ENCODE measurements at places on chromosomes 7 and 10.
A peak's percentile ranks its signal among the peaks of the same experiment; 100 is the strongest.

DNA sequence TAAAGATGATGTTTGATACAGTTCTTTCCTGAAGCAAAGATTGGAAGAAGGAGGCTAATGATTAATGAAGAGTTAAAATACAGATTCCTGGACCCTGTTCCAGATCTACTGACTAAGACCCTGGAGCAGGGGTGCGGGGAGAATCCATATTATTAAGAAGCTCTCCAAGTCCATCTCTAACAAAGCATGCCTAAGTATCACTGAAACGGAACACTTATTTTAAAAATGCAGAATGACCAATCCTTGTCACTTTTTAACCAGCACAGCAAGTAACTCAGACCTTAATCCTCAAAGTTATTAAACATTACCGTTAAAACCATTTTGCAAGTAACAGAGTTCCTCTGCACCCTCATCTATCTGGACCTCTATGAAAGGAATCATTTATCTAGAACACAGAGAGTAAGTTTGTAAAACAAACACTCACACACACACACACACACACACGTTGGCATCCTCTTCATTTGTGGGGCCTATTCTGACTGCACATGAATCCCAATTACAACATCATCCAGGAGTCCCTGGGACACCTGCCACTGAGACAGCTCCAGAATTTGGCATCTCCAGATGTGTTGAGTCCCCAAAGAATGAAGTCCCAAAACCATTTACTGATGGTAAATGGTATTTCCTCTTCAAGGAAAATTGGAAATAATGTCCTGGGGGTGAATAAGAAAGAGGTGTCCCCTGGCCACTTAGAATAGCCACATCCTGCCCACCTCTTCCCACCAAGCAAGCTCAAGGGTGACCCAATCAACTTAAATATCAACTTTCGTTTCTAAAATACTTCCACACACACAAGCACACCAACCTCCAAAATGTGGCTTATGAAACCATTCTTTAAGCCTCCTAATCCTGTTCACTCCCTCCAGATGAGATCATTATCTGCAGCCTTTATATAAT is 117.5 kb downstream of the PARD3 start:
- no peak for DNase-seq

GRCh38 chr10:46239247-46239646 is 47.5 kb upstream of the ANTXRL start:
- no peak for DNase-seq

DNA sequence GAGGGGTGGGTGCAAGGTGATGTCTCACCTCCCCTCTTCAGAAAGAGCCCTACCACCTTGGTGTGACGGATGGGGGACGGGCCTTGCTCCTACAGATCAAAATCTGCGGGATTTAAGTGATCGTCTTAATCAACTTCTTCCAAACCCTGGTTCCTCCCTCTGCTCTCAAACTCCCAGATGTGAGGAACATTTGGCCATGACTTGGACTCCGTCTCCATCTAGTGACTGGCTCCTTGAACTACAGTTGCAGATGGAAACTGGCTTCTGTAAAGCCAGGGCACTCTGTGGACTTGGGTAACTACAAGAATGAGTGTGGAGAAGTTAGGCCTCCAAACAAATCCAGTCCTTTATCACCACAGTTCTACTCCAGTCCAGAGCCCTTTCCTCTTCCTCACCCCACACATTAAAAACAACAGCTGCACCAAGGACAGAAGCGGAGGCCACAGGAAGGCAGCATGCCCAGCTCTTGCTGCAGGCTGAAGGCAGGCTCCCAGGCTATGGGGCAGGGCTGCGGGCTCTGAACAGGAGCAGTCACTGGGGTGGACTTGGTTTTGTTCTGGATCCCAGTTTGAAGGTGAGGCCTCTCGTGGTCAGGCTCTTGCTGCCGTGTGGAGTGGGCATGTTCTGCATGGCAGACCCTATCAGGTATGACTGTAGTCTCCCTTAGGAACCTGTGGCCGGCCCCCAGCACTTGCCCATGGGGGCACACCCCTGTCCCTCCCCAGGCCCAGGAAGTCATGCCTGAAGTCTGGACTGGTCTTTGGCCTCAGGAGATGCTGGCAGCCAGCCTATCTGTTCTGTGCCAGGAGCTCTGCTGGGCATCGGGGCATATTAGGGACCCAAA is 79.4 kb downstream of the VWC2 start:
- peak; percentile 76 for DNase-seq

DNA sequence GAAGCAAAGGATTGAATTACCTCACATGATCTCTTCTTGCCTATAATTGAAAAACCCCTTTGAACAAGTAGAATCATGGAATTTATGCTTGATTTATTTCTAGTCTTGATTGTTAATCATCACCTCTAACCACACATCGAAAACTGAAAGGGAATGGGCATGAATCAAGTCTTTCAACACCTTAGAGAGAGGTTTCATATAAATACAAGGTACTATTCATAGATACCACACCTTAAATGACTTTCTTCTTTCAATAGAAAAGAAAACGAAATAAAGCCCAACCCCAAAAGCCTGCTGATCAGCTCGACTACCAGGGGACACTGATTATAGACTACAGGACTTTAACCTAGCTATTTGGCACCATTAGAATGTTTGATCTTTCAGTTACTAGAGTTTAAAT is 128.6 kb upstream of the PTPRZ1 start:
- DNase-seq: no peak

- DNase-seq: peak; percentile 91
These were observed 1090.1 kb downstream of the KCNMA1 start for GRCh38 chr10:76547352-76547972.

- no peak for DNase-seq
These were observed 67.0 kb upstream of the ZMIZ2 start for GRCh38 chr7:44681645-44682044.

GRCh38 chr10:16699435-16700057 is 117.7 kb downstream of the RSU1 start:
- DNase-seq: no peak

DNA sequence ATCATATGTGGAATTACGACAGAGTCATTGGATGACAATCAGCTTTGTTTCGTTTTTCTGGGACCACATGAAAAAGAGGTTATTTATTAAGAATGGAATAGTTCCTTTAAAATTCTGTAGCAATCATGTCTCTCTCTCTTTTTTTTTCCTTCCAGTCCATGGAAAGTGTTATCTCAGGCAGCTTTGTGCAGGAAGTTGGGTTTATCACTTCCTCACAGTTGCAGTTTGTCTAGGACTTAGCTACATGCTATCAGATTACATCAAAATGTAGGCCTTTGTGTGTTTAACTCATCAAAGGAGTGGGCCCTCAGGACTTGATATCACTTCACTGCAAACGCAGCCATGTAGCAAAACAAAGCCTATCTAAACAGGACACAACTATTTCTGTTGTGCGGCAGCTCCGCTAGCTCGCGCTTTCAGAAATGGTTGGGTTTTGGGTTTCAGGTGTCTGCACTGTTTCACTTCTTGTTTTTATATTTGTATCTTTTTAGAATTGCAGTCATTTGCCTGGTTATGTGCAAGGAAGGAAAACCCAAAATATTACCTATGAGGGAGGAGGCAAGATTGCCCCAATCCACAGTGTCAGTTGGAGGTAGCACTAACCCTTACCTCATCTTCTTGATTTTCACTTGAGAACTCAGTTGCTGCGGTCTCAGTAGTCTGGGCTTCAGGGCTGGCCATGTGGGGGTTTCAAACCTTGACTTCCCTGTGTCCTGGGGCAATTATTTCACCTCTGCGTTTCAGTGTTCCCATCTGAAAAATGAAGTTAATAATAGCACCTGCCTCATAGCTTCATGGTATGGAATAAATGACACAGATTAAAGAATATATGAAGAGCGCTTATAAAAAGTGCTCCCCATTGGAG is 66.7 kb downstream of the HHEX start:
- peak; percentile 97 for DNase-seq

DNA sequence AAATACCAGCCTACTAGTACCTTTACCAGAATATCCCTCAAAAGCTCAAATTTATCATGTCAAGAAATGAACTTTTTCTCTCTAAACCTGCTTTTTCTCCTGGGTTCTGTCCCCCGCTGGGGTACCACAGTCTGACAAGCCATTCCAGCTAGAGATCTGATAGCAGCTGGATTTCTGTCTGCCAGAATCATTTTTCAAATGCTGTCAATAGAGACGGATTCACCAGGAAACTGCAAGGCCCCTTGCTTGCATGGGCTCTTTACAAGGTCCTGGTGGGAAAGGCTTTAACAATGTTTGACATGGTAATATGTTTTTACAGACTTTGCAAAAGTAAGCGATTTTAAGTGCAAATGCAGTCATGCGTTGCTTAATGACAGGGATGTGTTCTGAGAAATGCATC is 4.9 kb upstream of the ANXA11 start:
- DNase-seq: no peak

GRCh38 chr7:33559324-33559710 is 346.0 kb upstream of the BMPER start:
- no peak for DNase-seq

DNA sequence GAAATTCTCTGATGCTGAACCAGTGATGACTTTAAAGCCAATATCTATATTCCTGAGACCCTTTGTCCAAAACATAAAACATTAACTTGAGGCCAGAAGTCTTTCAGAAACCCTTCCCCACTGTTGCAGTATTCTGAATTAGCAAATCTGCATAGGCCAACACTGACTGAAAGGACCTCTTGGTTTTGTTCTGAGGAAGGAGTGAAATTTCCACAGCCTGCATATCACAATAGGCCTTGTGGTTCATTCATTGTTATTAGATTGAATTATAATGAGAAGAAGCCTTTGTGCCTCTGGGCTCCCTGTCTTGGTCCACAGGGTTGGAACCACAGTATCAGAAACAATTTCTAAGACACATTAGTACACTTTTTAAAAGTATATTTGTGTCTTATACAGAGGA is 90.3 kb downstream of the CCNY start:
- DNase-seq: no peak

DNA sequence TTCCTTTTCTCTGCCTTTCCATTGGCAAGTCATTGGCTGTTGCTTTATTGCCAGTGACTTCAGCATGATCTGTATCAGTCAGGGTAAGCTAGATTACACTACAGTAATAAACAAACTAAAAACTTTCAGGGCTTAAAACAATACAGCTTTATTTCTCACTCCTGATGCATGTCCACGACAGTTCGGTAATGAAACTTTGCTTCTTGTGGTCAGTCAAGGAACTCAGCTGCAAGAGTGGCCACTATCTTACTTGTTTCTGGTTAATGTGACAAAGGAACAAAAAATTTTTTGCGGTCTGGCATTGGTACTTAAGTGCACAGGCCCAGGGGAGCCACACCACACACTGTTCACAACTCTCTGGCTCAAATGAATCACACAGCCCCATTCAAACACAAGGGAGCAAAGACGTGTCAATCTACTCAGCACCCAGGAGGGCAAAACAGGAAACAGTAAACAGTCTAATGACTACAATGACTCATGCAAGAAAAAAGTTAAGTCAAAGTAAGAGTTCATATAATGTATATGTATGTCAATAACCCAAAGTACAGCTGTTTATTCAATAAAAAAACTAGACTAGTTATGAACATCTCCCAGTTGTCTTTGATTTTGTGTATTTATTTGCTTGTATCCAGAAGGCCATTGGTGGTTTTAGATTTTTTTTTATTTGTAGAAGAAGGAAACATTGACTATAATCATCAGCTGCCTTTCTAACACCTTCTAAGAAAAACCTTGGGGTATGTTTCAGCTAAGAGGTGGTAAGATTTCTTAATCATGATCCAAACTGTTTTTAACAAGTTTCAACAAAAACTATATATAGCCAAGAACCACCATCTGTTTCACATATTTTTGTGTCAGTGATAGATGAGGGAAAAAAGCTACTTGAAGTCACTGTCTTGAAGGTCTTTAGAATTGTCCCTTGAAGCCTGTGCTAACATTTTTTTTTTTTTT is 134.4 kb upstream of the FAM3C start:
- no peak for DNase-seq

DNA sequence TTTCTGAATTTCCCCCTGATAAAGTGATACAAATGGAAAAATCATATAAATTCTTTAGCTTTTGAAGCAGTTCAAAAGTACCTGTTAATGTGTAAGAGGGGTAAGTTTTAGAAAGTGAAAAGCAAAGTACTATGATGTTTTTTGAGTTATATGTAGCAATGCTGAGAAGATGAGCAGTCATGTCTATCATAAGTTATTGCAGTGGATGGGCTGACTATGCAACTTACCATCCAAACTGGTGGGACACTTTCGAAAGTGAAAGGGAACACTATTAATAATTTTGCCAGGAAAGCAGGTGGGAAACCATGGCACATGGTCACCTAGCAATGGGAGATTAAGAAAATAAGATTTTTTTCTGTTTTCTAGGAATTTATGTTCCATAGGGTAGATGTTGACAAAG is 4.1 kb downstream of the MINPP1 start:
- peak; percentile 35 for DNase-seq

GRCh38 chr10:20877986-20878983 is 18.8 kb downstream of the NEBL start:
- DNase-seq: no peak

DNA sequence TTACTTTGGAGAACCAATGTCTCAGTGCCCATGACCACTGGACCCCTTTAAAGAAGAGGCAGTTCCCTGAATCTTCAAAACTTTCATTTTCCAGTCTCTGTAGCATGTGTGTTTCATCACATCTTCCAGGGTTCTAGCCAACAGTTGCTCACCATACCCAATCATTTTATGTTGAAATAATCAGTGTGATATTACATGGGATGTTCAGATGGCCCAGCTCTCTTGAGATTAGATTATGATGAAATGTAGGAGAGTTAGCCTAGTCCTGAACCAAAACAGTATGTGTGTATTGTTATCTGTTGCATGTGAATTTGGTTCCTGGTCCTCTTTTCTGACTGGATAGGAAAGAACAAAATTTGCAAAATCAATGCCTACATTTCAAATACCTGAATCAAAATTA is 144.5 kb downstream of the ANKRD7 start:
- DNase-seq: no peak

- DNase-seq: no peak
These were observed 13.7 kb downstream of the UBE3C start for GRCh38 chr7:157152391-157152937.

DNA sequence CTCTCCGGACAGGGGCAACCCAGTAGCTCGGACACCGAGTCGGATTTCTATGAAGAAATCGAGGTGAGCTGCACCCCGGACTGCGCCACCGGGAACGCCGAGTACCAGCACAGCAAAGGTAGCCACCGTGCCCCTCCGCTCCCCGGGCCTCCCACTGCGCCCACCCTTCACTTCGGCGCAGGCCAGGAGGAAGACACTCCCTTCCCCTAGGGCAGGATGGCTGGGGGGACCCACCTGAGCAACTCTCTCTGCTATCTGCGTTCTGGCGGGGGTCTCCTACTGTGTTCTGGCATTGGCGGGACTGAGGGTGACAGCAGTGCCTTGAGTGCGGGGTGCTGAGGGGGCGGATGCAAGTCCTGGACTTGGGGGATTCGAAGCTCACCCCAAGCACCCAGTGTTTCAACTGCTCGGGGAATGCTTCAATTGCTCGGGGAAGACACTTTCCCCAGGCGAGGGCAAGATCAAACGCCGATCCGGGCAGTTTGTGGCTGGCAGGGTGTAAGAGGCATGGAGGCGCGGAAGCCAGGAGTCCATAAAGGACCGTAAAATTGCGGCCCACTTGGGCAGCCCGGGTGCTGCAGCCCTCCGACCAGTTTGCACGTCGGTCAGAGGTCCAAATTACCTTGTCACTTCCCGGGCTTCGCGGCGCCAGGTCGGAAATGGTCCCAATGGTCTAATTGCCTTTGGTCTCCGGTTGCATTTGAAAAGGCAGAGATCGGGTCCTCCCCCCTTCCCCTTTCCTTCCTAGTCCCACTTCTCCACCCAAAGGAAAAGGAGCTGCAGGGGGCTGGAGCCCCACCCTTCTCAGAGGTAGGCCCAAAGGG is 950 bp downstream of the EVX1 start:
- DNase-seq: no peak

GRCh38 chr7:26648554-26648953 is 215.8 kb downstream of the SKAP2 start:
- DNase-seq: no peak

GRCh38 chr7:97003262-97004246 is 1.8 kb upstream of the DLX6 start:
- DNase-seq: no peak
